ENCODE measurements at places on chromosomes 3 and 15.

GRCh38 chr3:94573337-94573736 is 510.5 kb downstream of the NSUN3 start:
- DNase-seq, result no peak

DNA sequence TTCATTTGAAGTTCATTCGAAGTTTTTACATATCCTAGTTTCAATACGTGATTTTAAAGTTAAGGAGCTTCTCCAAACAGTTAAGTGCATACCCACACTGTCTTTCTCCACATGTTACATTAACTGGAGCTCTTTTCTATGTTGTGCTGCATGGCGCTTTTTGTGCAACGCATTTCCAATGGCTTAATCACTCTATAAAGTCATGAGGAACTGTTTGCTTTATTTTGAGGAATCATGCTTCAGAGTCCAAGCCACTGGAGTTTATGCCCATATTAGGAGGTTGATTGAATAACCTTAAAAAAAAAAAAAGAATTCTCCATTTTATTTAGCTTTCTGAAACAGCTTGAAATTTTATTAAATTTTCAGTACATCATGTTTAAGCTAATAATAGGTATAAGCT is 109.4 kb upstream of the MBNL1 start:
- DNase-seq, result no peak

- DNase-seq, result no peak
Measured at GRCh38 chr3:112779558-112780480, 66.8 kb downstream of the CD200R1L start.

DNA sequence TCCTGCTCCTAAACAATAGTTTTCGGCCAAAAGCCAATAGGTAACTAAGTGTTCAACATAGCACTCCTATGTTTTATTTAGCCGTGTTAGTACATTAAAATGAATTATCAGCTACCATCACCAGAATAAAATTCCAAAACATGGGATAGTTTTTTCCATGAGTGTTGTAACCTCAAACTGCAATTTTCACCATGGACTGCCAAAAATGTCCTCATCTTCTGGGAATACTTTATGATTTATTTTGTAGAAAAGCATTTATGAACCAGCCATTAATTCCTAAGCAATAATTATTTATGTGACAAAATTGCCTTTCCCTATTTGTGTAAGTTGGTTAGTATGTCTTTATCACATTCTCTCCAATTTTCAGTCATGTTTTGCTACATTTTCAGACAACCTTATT is 438.1 kb downstream of the NAALADL2 start:
- no peak for DNase-seq

GRCh38 chr15:31178705-31179104 is 77.2 kb upstream of the TRPM1 start:
- no peak for DNase-seq
